ENCODE measurements at places on chromosomes 3 and 15.
A peak's percentile ranks its signal among the peaks of the same experiment; 100 is the strongest.

- DNase-seq: peak; percentile 91
Observed at GRCh38 chr3:64049136-64049535, 25.8 kb upstream of the PSMD6 start.

- DNase-seq: peak; percentile 86
Observed at GRCh38 chr15:29822100-29822683, at the start of gene TJP1. Gene TJP1, minus strand, starts transcription at chr15:29822468. Its CDS starts 440 bp downstream, at chr15:29822028.

GRCh38 chr3:168040607-168041208, 55.0 kb downstream of the GOLIM4 start:
- peak; percentile 70 for DNase-seq

DNA sequence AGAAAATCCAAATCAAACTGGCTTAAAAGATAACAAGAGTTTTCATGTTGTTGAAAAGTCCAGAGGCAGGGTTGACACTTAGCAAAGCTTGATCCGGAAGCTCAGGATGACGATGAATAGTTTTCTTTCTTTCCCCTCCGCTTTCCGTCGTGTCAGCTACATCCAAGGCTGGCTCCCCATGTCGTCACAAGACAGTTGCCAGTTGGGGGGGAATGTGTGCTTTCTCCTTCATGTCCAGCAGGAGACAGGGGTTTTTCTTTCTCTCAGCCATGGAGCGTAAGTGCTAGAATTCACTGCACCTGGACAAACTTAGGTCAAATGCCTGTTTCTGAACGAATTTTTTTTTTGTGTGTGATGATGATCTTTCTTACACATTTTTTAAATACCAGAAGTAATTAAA, 273.8 kb upstream of the RGMA start:
- DNase-seq: no peak

DNA sequence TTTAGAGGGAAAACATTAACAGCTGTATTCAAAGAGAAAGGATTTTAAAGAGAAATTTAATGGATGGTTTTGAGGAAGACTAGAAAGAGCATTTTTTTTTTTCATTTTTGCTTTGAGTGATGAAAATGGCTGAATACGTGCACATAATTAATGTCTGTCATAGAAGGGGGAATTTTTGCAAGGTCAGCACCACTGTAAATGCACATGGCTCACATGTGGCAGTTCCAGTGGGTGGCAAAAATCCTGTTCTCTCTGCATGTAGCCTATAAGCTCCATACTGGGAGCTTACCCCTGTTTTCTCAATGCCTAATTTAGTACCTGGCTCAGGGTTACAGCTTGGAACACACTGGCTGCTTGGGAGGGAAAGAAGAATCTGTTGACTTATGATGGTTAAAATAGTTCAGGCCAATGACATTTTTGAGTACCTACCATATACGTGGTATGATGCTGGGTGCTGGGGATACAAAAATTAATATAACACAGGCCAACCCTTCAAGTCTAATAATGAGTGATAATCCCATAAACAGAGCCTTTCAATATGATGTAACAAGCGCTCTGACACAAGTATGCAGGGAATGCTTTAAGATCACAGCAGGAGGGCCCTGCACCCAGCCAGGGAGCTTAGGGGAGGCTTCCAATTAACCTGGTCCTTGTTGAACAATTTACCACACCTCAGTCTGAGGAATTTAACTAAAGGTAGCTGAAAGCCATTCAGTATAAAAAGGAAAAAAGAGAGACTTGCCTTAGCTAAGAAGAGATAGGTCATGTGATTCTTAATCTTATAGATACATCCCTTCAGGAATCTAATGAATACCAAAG, 33.0 kb downstream of the HSPBAP1 start:
- no peak for DNase-seq

DNA sequence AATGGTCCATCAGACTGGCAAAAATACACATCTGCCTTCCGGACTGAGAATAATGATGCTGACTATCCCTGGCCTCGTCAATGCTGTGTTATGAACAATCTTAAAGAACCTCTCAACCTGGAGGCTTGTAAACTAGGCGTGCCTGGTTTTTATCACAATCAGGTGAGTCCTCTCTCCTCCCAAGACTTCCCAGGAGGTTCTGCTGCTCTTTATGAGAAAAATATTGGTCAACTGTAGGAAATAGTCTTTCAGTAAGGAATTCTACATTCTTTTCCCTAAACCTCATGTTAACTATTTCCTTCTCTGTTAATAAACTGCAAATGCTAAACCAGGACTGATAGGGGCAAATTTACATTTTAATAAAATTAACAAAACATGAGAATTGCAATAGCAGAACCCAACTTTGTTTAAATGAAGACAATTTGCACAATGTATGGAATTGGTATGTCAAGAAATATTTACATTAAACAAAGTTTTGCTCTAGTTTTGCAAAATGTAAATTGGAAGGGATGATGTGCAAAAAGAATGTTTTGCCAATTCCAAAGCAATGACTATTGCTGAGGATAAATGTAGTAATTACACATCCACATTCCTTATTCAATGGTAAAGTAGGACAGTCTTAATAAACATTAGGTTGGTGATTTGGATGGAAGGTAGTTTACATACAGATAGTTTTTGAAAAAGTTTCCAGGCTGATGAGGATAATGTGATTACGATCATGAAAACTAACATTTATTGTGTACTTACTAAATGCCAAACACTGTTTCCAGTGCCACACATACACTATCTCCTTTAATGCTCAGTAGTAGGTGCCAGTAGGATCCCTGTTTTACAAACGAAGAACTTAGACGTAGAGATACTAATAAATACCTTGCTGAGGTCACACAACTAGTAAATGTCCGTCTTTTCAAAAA, 21.1 kb downstream of the UPK1B start:
- DNase-seq: no peak

GRCh38 chr3:57952208-57952631, 56.0 kb upstream of the FLNB start:
- peak; percentile 50 for DNase-seq

GRCh38 chr15:70062321-70062956, 35.3 kb downstream of the TLE3 start:
- peak; percentile 21 for DNase-seq

DNA sequence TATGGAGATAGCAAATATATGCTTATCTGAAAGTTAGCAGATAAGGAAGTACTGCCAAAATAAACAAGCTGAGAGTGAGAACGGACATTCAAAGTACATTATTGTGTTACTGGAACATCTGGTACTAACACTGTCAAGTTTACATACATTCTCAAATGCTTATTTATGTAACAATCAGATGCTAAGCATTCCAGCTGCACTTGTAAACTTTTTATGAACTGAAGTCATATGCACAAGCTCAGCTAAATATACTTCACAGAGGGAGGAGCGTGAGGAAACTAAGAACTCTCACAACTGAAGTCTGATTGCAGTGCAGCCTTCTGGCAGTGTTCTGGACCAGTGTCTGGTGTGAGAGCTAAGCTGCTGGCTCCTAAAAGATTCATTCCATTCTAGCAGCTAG, 223.7 kb upstream of the NANOGP8 start:
- DNase-seq: peak; percentile 28

GRCh38 chr3:149610351-149611105, 47.3 kb downstream of the WWTR1 start:
- no peak for DNase-seq

GRCh38 chr3:140160553-140160952, 225.6 kb downstream of the CLSTN2 start:
- DNase-seq: no peak

DNA sequence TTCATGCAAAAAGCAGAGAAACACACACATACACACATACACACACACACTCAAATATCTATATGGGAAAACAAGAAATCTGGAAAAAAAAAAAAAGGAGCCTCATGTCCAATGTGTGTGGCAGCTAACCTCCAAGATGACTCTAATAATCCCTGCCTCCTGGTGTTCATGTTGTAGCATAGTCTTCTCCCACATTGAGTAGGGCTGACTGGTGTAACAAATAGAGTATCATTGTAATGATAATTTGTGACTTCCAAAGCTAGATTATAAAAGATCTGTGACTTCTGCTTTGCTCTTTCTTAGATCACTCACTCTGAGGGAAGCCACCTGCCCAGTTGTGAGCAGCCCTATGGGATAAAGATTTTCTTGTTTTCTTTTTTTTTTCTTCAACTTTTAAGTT, 130.9 kb upstream of the TNIK start:
- no peak for DNase-seq

GRCh38 chr3:188689101-188689574, 482.6 kb upstream of the TPRG1 start:
- DNase-seq: peak; percentile 32

DNA sequence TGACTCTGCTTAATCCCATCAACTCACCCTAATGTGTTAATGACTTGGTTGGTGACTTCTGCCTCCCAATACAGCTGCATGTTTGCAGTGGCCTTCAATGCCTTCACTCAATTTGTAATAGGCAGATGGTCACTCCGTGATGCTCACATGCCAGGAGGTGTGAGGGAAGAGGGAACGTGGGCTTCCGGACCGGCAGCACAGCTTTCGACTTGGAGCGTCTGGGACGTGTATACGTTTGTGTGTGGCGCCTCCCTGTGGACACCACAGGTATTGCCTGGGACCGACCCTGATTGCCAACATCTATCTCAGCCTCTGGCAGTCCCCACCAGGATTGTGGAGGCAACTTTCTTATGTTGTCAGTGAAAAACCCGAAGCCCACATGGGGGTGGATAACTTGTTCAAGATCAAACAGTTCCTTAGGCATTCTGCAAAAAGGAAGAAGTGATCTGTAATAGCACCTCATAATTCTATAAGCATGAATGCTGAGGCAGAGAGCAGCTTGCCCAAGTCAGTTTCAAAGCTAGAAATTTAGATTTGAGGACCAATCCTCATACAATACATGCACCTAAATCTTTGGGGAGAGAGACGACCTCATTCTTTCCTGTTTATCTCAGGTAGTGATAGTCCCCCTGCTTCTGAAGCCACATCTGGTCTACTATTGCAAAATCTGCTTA, 16.9 kb downstream of the MRPL46 start:
- peak; percentile 64 for DNase-seq
